ENCODE measurements at places on chromosomes 11 and 22. TPM values are rescaled to one million over a fixed set of nuclear protein-coding genes. Genes with fewer than 3 reads are reported as not detected.

- peaks cover 11% of the 10 kb centered on the region for H3K36me3 ChIP-seq
- no peak overlapping the region for H3K27ac ChIP-seq
- DNase-seq: no peak
- H3K4me3 ChIP-seq: no peak overlapping the region
- H3K4me1 ChIP-seq: peaks cover 16% of the 10 kb centered on the region
- no peaks in the 10 kb centered on the region for H3K27me3 ChIP-seq
These were observed 11.3 kb downstream of the LSP1 start for GRCh38 chr11:1864231-1864630.

GRCh38 chr11:93639548-93639947 is 21.9 kb upstream of the CEP295 start:
- no peak for DNase-seq
- peaks cover 15% of the 10 kb centered on the region for H3K27me3 ChIP-seq

GRCh38 chr22:30782613-30783012 is 87.9 kb downstream of the OSBP2 start:
- H3K4me3 ChIP-seq: no peak overlapping the region
- peaks cover 8% of the 10 kb centered on the region for H3K4me1 ChIP-seq
- DNase-seq: no peak
- H3K36me3 ChIP-seq: no peaks in the 10 kb centered on the region
- H3K27me3 ChIP-seq: no peaks in the 10 kb centered on the region
- H3K27ac ChIP-seq: no peak overlapping the region

Gene TCN1
- total RNA-seq: not detected

Gene PRR33
- not detected for total RNA-seq

DNA sequence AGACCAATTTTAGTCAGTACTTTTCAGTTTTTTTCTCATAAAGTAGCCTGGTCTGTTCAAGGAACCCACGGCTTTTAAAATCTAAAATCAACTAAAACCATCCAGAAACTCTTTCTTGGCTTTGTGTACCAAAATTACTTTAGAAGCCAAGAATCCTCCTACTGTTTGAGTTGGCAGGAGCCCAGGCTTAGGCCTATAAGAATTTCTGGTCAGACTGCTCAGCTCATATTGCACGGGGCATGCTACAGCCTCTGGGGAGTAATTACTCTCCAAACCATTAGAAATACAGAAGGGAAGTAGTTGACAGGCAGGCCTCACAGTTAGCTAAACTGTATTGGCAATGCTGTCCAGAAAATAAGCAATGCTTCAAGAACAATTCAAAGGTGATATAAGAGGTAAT is 1862.9 kb upstream of the RAG2 start:
- H3K4me3 ChIP-seq: no peak overlapping the region
- H3K27me3 ChIP-seq: no peaks in the 10 kb centered on the region
- H3K27ac ChIP-seq: no peak overlapping the region
- DNase-seq: no peak

DNA sequence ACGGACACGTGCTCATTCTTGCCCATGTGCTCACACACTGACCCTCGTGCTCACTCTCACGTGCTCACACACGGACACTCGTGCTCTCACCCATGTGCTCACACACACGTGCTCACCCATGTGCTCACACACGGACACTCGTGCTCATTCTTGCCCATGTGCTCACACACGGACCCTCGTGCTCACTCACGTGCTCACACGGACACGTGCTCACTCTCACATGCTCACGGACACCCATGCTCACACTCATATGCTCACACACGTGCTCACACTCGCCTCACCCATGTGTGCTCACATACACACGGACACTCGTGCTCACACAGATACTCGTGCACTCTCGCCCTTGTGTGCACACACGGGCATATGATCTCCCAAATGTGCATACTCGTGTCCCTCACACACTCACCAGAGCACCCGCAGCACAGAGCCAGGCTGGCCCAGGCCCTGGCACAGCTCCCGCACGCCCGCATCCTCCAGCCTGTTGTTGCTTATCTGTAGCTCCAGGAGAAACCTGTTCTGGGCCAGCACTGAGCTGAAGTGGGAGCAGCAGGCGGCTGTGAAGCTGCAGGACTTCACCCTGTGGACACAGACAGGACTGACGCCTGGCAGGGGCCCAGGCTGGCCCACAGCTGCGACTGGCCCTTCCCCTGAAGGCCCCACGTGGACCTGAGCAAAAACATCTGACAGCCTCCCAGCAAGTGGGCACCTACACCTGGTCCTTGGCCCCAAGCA is 9.3 kb downstream of the RNH1 start:
- no peak for DNase-seq
- peaks cover 29% of the 10 kb centered on the region for H3K36me3 ChIP-seq
- no peak overlapping the region for H3K4me3 ChIP-seq

GRCh38 chr22:47193606-47194329 is 431.3 kb downstream of the TBC1D22A start:
- no peaks in the 10 kb centered on the region for H3K36me3 ChIP-seq
- H3K4me3 ChIP-seq: no peak overlapping the region
- H3K27ac ChIP-seq: no peak overlapping the region
- H3K4me1 ChIP-seq: no peaks in the 10 kb centered on the region
- no peak for DNase-seq
- no peaks in the 10 kb centered on the region for H3K27me3 ChIP-seq

Gene UPK3A
- not detected for total RNA-seq

GRCh38 chr11:120188811-120189455 is 21.9 kb upstream of the OAF start:
- no peak for DNase-seq
- H3K36me3 ChIP-seq: no peaks in the 10 kb centered on the region
- peaks cover 12% of the 10 kb centered on the region for H3K27me3 ChIP-seq
- no peak overlapping the region for H3K4me3 ChIP-seq
- peaks cover 7% of the 10 kb centered on the region for H3K4me1 ChIP-seq

Gene BATF2
- total RNA-seq: 0.33 TPM

Gene LRRC55
- not detected for total RNA-seq

DNA sequence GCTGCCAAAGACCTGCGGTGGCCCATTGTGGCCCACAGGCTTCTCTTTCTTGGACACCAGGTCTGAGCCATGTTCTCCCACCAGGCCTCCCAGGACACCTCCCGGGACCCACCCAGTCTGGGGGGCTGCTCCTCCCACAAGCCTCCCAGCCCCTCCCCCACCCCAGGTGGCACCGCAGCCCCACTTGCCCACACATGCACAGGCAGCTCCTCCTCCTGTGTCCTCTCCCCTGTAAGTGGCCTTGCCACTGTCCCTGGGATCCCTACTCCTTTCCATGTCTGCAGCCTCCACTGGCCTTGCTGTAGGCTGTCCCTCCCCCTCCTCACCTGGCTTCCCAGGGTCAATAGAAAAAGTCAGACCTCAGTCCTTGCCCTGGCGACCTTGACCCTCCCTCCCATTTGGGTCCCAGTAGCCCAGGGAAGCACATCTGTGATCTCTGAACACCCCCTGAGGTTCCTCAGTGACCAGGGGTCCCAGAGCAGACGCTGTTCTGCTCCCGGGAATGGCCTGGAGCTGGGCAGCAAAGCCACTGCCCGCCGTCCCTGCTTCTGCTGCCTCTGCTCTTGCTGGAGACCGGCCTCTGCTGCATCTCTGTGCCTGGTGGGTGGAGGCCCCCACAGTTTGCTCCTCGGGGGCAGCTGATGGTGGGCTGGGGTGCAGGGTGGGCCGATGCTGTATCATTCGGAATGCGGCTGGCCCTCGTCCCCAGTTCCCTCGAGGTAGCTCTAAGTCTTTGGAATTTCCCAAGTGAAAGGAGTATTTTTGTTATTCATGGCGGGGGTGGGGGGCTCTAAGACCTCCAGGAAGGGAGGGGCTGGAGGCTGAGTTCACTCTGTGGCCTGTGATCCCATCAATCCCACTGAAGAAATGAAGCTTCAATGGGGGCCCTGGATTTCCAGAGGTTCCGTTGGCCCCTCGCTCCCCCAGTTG is 43.6 kb downstream of the ARHGAP8 start:
- no peaks in the 10 kb centered on the region for H3K36me3 ChIP-seq
- DNase-seq: no peak
- peaks cover 3% of the 10 kb centered on the region for H3K27me3 ChIP-seq
- H3K4me3 ChIP-seq: no peak overlapping the region
- H3K27ac ChIP-seq: no peak overlapping the region

Gene FGF3
- total RNA-seq: not detected

DNA sequence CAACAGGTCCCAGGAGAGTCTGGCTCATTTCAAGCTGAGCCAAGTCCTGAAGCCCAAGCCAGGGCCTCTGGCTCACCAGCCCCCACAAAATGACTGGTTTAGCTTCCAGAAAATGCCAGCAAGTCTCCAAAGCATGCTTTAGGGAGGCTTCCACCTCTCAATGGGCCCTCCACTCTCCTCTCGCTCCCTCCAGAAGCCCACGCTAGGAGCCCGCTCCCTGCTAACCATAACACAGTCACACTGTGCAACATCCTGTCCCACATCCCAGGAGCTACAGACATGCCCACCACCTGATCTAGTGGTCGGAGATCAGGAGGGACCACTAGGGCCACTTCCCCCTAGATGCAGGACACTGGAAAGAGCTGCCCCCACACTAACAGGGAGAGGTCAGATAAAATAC is 6.9 kb downstream of the SULT4A1 start:
- DNase-seq: no peak
- no peak overlapping the region for H3K4me3 ChIP-seq
- no peaks in the 10 kb centered on the region for H3K36me3 ChIP-seq

GRCh38 chr11:72482211-72482812 is 48.0 kb upstream of the CLPB start:
- H3K4me3 ChIP-seq: no peak overlapping the region
- no peaks in the 10 kb centered on the region for H3K27me3 ChIP-seq
- DNase-seq: peak; percentile 73
- H3K4me1 ChIP-seq: peaks cover 21% of the 10 kb centered on the region
- no peaks in the 10 kb centered on the region for H3K36me3 ChIP-seq
- no peak overlapping the region for H3K27ac ChIP-seq

DNA sequence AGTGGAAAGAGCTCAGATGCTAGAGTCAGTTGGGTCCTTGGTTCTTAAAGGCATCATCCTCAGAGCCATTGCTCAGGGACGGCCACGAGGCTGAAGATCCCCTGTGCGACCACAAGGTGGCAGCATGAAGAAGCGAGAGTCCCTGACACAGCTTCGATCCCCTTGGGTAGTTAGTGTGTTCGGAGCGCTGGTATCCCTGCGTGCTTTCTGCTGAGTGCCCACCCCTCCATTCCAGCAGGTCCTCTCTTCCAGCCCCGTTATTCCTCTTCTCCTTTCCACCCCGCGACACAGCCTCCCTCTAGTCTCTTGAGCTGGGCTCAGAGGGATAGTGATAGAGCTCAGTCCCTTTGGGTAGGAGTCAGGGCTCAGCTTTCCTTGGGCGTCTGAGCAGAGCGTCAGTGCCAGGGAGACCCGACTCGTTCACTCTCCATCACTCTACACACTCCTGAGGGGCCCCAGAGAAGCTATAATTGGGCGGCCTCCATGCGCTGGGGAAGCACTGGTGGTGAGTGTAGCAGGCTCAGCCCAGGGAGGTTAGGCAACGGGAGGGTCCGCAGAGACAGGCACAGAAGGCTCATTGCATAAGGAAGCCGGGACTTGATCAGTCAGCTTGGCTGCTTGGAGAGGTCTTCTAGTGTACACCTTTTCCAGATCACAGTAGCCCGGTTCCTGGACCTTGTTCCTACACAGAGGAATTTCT is at the start of gene OR51D1:
Gene OR51D1, plus strand, starts transcription at position 516 of the 700 bp plus-strand sequence. CDS start 2,314 bp downstream, outside the sequence.
- H3K4me1 ChIP-seq: no peaks in the 10 kb centered on the region
- DNase-seq: peak; percentile 76
- no peak within 1 kb of the TSS for H3K4me3 ChIP-seq
- no peaks in the 10 kb centered on the region for H3K36me3 ChIP-seq
- peaks cover 8% of the 10 kb centered on the region for H3K27me3 ChIP-seq

DNA sequence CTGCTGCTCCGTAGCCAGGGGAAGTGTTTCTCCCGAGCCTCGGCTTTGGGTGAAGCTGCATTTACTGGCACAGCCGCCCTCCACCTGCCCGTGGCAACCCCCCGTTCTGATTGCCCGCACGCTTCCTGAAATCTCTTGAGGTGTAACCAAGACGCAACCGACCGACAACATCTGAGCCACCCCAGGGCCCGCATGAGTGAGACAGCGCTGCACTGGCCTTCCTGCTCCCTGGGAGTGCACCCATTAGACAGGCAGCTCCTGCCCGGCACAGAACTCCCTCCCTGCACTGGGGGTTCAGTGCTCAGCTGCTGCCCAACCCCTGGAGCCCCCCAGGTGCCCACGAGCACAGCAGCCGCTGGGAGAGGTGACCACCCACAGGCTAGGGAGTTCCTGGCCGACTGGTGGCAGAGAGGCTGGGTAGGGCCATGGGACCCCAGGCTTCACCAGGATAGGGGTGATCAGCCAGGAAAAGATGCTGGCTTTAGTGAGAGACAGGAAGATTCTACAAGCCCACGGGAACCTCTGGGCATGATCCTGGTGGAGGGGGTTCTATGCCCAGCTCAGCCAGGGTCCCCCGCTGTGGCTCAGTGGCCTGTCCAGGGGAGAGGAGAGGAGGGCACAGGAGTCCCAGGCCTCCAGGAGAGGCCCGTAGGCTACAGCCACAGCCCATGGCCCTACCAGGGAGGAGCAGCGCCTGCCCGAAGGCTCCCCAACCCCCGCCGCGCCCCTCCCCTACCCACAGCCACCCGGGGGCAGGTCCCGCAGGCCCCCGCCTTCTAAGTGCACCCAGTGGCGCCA is 14.6 kb downstream of the PLXNB2 start:
- no peak overlapping the region for H3K27ac ChIP-seq
- no peak for DNase-seq
- peaks cover 12% of the 10 kb centered on the region for H3K4me1 ChIP-seq
- H3K27me3 ChIP-seq: peaks cover 16% of the 10 kb centered on the region
- no peaks in the 10 kb centered on the region for H3K36me3 ChIP-seq
- peak overlapping the region; percentile 3 for H3K4me3 ChIP-seq

GRCh38 chr11:83070044-83070701 is 1.5 kb downstream of the RAB30 start:
- peak overlapping the region; percentile 69 for H3K27ac ChIP-seq
- H3K4me3 ChIP-seq: no peak overlapping the region
- H3K4me1 ChIP-seq: peaks cover 38% of the 10 kb centered on the region
- H3K27me3 ChIP-seq: no peaks in the 10 kb centered on the region
- no peak for DNase-seq
- H3K36me3 ChIP-seq: peaks cover 22% of the 10 kb centered on the region

Gene PLA2G3
- total RNA-seq: not detected

DNA sequence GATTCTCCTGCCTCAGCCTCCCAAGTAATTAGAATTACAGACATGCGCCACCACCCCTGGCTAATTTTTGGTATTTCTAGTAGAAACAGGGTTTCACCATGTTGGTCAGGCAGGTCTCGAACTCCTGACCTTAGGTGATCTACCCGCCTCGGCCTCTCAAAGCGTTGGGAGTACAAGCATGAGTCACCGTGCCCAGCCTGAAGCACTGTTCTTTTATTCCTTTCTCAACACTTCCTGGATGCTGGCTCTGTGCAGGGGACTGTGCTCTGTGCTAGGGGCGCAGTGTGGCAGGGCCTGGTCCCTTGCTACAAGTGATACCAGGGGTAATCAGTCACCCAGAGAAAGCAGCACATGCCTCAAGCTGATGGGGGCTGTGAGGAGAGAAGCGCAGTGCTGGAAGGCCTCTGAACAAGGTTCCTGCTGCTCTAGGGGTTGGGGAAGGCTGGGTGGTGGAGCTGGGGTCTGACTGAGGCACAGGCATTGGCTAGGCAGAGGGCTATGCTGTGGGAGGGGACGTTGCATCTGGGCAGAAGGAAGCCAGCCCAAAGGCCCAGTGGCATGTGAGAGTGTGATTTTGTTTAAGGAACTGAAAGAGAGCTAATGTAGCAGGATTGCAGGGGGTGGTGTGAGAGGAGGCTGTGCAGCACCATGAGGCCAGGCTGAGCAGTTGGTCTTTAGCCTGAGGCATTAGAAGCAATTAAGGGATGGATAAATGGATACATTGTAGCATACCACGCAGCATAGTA is 42.5 kb downstream of the CABIN1 start:
- H3K36me3 ChIP-seq: peaks cover 44% of the 10 kb centered on the region
- no peaks in the 10 kb centered on the region for H3K27me3 ChIP-seq
- no peaks in the 10 kb centered on the region for H3K4me1 ChIP-seq
- DNase-seq: no peak

- H3K27me3 ChIP-seq: peaks cover 19% of the 10 kb centered on the region
- H3K27ac ChIP-seq: no peak overlapping the region
- H3K36me3 ChIP-seq: no peaks in the 10 kb centered on the region
- no peak overlapping the region for H3K4me3 ChIP-seq
- no peak for DNase-seq
These were observed 72.1 kb upstream of the TIMP3 start for GRCh38 chr22:32729412-32729811.

All from activated CD8-positive, alpha-beta memory T cell treated with anti-CD3 and anti-CD28 coated beads, Interleukin-2, amount 10 ng/mL, durations not matched to agents 7 days and 5 days (primary cell).